ENCODE measurements at places on chromosomes 7 and 10. TPM values are rescaled to one million over a fixed set of nuclear protein-coding genes. Genes with fewer than 3 reads are reported as not detected.
A peak's percentile ranks its signal among the peaks of the same experiment; 100 is the strongest.

The TDRD1 gene
- total RNA-seq = not detected

- H3K36me3 ChIP-seq = no peaks in the 10 kb centered on the region
- H3K27ac ChIP-seq = no peak overlapping the region
Measured at GRCh38 chr7:133830081-133830480, 297.1 kb upstream of the LRGUK start.

The LBX1 gene
- not detected for total RNA-seq

DNA sequence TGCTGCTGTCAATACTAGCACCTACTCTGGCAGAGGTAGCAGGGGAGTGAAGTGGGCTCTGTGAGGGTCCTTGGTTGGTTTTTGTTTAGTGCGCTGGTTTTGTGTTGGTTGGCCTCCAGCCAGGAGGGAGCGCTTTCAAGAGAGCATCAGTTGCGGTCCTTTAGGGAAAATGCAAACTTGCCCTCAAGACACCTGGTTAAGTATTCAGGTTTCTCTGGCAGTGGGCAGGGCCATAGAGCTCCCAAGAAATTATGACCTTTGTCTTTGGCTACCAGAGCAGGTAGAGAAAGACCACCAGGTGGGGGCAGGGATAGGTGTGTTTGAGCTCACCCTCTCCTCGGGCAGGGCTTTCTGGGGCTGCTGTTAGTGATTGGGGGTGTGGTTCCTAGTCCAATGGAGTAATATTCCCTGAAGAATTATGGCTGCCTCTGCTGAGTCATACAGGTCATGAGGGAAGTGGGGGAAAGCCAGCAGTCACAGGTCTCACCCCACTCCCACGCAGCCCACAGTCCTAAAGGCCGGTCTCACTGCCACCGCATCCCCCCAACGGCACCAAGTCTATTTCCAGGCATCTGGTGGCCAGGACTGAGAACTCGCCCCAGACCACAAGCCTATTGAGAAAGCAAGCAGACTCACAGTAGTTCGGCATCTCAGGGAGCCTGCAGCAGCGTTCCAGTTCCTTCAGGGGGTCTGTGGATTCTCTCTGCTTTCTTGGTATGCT lies 280.5 kb downstream of the SFMBT2 start:
- H3K36me3 ChIP-seq = no peaks in the 10 kb centered on the region
- H3K4me1 ChIP-seq = no peaks in the 10 kb centered on the region
- H3K4me3 ChIP-seq = no peak overlapping the region
- H3K27ac ChIP-seq = no peak overlapping the region
- DNase-seq = no peak
- H3K27me3 ChIP-seq = no peaks in the 10 kb centered on the region

GRCh38 chr7:135232720-135233119 lies 918 bp upstream of the STRA8 start:
- no peaks in the 10 kb centered on the region for H3K4me1 ChIP-seq
- no peak for DNase-seq
- H3K4me3 ChIP-seq = no peak overlapping the region
- no peak overlapping the region for H3K27ac ChIP-seq
- no peaks in the 10 kb centered on the region for H3K27me3 ChIP-seq
- no peaks in the 10 kb centered on the region for H3K36me3 ChIP-seq

The CRYGN gene
- not detected for total RNA-seq

The CALHM3 gene
- total RNA-seq = not detected

- no peaks in the 10 kb centered on the region for H3K27me3 ChIP-seq
- H3K4me3 ChIP-seq = no peak overlapping the region
- DNase-seq = no peak
- peaks cover 84% of the 10 kb centered on the region for H3K36me3 ChIP-seq
Measured at GRCh38 chr7:158647475-158647792, 57.2 kb downstream of the NCAPG2 start.

The SIRT1 gene
- total RNA-seq = 28.7 TPM

DNA sequence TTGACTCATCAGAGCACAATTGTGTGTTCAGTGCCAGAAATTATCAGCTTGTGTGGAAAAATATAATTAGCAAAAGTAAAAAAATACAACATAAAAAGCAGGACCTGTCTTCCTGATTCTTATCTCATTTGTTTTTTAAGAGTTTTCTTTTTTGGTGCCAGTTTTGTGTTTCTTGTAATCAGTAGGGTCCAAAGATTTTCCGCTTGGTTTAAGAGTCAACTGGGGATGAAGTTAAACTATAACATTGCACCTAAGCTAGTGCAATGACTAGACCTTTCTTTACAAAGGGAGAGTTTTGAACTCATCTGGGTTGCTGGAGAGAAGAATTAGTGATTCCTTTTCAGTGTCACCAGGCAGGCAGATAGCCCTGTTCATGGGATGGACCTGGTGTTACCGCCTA lies 113.4 kb downstream of the PLPP4 start:
- H3K27ac ChIP-seq = no peak overlapping the region
- no peaks in the 10 kb centered on the region for H3K27me3 ChIP-seq
- H3K36me3 ChIP-seq = no peaks in the 10 kb centered on the region
- H3K4me1 ChIP-seq = no peaks in the 10 kb centered on the region

The RAPGEF5 gene
- total RNA-seq = 0.97 TPM

- no peak overlapping the region for H3K27ac ChIP-seq
- peak; percentile 21 for DNase-seq
- H3K27me3 ChIP-seq = no peaks in the 10 kb centered on the region
- no peaks in the 10 kb centered on the region for H3K4me1 ChIP-seq
Measured at GRCh38 chr7:85890244-85890811, 703.5 kb upstream of the SEMA3D start.

The ELFN1 gene
- not detected for total RNA-seq

DNA sequence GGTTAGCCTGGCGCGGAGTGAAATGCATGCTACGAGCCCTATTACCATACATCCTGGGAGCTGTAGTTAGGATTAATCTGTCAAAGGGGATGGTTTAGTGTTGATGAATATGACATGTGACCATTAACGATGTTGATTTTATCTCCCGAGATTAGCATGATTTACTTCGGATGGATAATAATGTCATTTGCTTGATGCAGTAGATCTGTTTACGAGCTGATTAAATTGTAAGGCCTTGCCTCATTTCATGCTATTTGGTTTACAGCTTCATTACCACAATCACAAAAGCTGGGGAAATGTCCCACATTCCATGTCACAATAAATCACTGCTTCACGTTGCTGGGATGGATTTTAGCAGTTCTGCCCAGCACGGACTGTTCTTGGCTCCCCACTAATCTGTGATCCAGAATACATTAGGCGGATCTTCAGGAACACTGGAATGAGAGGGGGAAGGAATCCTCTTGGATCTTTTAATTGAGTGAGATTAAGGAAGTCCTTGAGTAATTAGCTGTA lies 22.3 kb downstream of the ZNF503 start:
- no peaks in the 10 kb centered on the region for H3K4me1 ChIP-seq
- H3K27me3 ChIP-seq = no peaks in the 10 kb centered on the region
- H3K36me3 ChIP-seq = no peaks in the 10 kb centered on the region
- no peak for DNase-seq

The AOAH gene
- not detected for total RNA-seq

DNA sequence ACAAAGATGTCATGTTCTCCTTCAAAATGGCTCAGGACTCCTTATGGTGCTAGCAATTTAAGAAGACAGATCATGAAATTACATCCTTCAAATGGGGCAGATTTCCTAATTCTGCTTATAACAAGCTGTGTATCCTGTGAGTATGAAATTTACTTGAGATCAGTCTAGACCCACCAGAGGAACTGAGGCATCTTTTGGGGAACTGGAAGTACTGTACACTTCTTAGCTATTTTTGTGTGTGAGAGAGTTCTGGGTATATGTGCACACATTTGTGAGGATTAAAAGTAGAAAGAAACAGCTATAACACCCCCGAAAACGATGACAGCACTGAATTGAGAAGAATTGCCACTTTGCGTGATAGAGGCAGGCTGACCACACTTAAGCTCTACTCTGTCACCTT lies 187.0 kb upstream of the CCDC6 start:
- no peaks in the 10 kb centered on the region for H3K36me3 ChIP-seq
- H3K4me1 ChIP-seq = no peaks in the 10 kb centered on the region
- no peak for DNase-seq
- no peak overlapping the region for H3K27ac ChIP-seq

DNA sequence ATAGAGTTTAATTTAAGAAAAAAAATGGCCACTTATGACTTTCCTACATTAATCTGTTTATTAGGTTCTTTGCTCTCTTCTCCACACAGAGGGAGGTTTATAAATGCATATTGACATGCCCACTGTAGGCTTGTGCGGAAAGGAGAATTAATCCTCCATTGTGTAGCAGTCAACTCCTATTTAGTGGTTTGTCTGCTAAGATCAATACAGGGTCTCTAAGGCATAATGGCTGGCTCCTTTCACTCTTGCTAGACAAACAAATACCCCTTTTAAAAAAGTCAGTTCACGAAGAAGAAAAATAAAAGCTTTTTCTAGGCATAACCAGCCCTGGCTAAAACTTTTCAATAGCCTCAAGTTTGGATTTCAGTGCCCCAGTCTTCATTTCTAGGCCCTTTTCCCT lies 141.6 kb downstream of the TSPAN12 start:
- peaks cover 4% of the 10 kb centered on the region for H3K27me3 ChIP-seq
- H3K4me3 ChIP-seq = no peak overlapping the region
- no peaks in the 10 kb centered on the region for H3K4me1 ChIP-seq
- H3K27ac ChIP-seq = no peak overlapping the region

GRCh38 chr10:102438374-102438773 lies 6.0 kb upstream of the CUEDC2 start:
- DNase-seq = no peak
- no peak overlapping the region for H3K27ac ChIP-seq
- H3K27me3 ChIP-seq = no peaks in the 10 kb centered on the region
- no peaks in the 10 kb centered on the region for H3K36me3 ChIP-seq
- no peaks in the 10 kb centered on the region for H3K4me1 ChIP-seq

The ITGA8 gene
- 8.7 TPM for total RNA-seq

- no peak overlapping the region for H3K4me3 ChIP-seq
- H3K27ac ChIP-seq = no peak overlapping the region
- H3K27me3 ChIP-seq = no peaks in the 10 kb centered on the region
- H3K36me3 ChIP-seq = no peaks in the 10 kb centered on the region
- no peaks in the 10 kb centered on the region for H3K4me1 ChIP-seq
- DNase-seq = no peak
Measured at GRCh38 chr10:129156406-129156805, 310.6 kb upstream of the MGMT start.

DNA sequence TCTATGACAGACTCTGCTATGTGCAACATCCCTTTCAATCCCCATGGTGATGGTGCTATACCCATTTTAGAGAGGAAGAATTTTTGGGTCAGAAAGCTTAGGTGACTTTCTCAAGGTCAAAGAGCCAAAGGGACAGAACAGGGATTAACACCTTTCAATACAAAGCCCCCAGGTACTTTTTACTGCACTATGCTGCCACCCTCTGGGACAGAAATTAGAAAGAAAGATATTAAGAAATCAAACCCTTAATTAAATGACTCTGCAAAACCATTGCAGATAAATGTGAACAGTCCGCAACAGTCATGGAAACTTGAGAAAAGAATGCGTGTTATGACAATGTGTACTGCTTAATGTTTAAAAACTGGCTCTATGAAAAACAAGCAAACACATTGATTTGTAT lies 673.7 kb downstream of the MAGI2 start:
- no peaks in the 10 kb centered on the region for H3K27me3 ChIP-seq
- H3K4me1 ChIP-seq = no peaks in the 10 kb centered on the region
- no peak for DNase-seq
- H3K36me3 ChIP-seq = no peaks in the 10 kb centered on the region
- no peak overlapping the region for H3K27ac ChIP-seq

The VPS26A gene
- 24.0 TPM for total RNA-seq

GRCh38 chr7:150903606-150904005 lies 51.3 kb downstream of the AOC1 start:
- H3K4me3 ChIP-seq = no peak overlapping the region
- H3K4me1 ChIP-seq = no peaks in the 10 kb centered on the region
- H3K27ac ChIP-seq = no peak overlapping the region
- H3K27me3 ChIP-seq = peaks cover 16% of the 10 kb centered on the region
- H3K36me3 ChIP-seq = no peaks in the 10 kb centered on the region

The CDC14C gene
- total RNA-seq = not detected

DNA sequence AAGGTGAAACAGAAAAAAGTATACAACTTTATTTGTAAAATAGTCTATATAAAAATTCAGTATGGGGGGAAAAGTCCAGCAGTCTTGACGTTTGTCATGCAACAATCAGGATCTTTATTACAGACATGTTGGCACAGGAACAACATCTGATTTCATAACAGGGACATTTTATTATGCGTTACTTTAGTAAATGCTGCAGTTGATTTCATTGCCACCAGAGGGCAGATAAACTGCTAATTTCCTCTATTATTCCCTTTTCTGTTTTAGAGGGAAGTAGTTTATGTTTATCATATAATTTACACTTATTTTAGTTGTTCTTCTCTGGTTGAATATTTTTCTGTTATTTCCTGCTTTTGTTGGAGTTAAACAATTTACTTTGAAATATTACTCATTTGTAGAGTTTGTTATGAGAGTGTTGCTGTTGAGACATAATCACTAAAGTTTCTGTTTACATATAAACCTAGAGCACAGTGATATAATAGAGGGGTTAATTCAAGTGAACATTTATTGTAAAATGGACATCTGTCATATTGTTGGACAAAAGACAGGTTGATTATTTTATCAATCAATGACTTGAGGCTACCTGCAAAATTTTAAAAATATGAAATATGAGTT lies 3.3 kb downstream of the PLXDC2 start:
- peaks cover 18% of the 10 kb centered on the region for H3K4me1 ChIP-seq
- no peak overlapping the region for H3K27ac ChIP-seq
- DNase-seq = no peak
- no peak overlapping the region for H3K4me3 ChIP-seq
- H3K27me3 ChIP-seq = peaks cover 41% of the 10 kb centered on the region

DNA sequence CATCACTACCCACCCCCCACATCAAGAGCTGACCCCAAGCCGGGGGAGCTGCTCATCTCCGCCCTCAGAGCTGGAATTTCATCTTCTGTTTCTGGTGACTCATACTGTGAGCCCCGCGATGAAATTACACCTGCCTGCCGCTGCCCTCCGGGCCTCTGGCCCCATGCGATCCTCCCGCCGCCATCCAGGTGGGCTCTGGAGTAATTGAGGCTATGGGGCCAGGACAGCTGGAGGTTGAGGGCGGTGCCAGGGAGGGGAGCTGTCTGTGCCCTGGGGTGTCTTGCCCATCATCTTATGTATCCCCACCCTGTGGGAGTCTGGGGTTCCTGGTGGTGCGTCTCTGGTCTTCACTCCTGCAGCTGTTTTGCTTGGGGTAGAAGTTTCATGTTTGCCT lies 9.0 kb downstream of the GTF2IRD1 start:
- no peak overlapping the region for H3K4me3 ChIP-seq
- no peak for DNase-seq
- H3K27ac ChIP-seq = no peak overlapping the region
- no peaks in the 10 kb centered on the region for H3K27me3 ChIP-seq

The RPEL1 gene
- total RNA-seq = not detected

- H3K4me1 ChIP-seq = peaks cover 9% of the 10 kb centered on the region
- no peak overlapping the region for H3K4me3 ChIP-seq
- H3K27me3 ChIP-seq = no peaks in the 10 kb centered on the region
- H3K36me3 ChIP-seq = no peaks in the 10 kb centered on the region
Measured at GRCh38 chr10:28710202-28710886, 33.0 kb downstream of the BAMBI start.

DNA sequence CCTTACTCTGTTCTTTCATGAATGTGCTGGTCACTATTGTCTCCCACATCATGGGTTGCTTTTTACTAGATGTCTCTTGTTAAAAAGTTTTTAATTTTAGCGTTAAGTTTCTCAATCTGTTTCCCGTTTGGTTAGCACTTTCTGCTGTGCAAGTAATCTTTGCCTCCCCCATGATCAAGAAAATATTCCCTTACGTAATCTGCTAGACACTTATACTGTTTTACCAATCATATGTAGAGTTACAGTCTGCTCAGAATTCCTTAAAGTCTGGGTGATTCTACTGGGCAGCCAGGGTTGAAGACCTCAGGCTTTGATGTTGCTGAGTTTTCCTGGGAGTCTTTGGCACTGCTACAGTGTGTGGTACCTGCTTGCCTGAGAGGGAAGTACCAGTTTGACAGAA lies 38.2 kb upstream of the RPA3 start:
- no peak for DNase-seq
- no peaks in the 10 kb centered on the region for H3K36me3 ChIP-seq
- H3K27ac ChIP-seq = no peak overlapping the region
- peaks cover under 1% of the 10 kb centered on the region for H3K4me1 ChIP-seq
